Activated CD8-positive, alpha-beta memory T cell treated with anti-CD3 and anti-CD28 coated beads for 48 hours (primary cell): ENCODE measurements at places on chromosomes 6 and 20.

DNA sequence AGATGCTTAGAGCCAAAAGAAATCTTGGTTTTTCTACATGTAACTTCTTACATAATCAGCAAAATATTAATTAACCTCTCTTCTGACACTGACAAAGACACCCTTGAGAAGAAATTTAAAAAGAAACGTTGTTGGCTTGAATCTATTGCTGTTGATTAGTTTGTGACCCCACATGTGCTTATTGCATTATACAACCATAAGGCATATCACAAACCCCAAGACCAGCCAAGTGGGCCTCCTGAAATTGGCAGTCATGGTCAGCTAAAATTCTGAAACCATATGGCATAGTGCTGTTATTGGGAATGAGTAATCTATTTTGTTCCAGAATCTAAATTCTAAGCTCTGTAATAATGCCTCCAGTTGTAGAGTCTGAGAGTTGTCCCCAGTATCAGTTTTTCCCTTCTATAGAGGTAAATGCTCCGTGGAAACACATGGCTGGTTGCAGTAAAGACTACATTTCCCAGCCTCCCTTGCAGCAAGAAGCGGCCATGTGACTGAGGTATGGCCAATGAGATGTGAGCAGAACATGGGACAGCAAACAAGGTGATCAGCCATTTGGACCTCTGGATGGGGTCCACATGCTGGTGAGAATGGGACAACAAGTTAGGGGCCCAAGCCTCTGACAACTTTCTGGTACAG is 42.3 kb upstream of the PTPN1 start:
- DNase-seq: no peak

- DNase-seq: no peak
These were observed 117.9 kb upstream of the THBS2 start for GRCh38 chr6:169371344-169372127.

- DNase-seq: no peak
These were observed 176.9 kb downstream of the DTNBP1 start for GRCh38 chr6:15485936-15486335.

GRCh38 chr6:31143148-31143547 is 4.3 kb upstream of the PSORS1C2 start:
- no peak for DNase-seq

DNA sequence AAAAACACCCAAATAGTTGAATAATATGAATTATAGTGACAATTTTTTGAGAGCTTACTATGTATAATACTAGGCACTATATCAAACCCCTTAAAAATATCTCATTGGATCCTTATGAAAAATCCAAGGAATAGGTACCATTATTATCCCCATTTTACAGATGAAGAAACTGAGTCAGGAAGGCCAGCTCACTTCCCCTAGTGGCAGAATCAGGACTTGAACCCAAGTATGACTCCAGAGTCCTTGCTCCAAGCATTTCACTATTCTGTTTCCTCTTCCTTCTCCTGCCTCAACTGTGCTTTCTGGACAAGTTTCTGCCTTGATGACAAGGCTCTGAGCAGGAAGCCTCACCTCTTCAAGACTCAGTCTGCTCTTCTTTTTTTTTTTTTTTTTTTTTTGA is 10.8 kb upstream of the PARD6B start:
- no peak for DNase-seq

- no peak for DNase-seq
These were observed 7.1 kb upstream of the ZNF318 start for GRCh38 chr6:43376551-43376981.

GRCh38 chr20:21048841-21049273 is 57.3 kb downstream of the LINC00237 start:
- DNase-seq: no peak

DNA sequence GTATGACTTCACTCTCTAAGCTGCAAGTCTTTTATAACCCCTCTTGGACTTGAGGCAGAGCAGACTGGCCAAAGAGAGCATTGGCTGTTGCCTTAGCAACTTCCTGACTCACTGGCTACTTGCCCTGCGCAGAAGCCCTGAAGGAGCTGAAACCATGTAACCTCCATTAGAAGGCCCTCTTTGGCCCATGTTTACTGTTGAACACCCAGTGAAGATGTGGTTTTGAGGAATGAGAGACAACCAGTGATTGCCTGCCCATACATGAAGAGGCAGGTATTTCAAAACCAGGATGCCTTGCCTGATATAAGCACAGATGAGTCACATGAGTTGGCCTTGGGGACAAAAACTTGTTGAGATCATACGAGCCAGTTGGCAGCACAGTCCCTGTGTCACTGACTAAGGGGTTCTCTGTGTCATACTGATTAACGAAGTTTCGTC is 182.5 kb downstream of the EDN1 start:
- DNase-seq: no peak

DNA sequence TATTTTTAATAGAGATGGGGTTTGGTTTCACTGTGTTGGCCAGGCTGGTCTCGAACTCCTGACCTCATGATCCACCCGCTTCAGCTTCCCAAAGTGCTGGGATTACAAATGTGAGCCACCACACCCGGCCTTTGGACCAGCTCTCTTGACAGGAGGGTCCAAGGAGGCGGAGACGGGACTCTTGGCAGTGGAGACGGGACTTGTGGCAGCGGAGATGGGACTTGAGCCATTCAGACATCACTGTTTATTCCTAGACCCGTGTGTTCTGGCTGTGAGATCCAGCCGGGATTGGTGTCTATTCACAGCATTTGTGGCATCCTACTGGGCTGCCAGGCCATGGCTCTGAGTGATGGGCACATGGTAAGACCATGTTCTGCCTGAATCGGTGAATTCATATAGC is 25.6 kb downstream of the PRPF6 start:
- DNase-seq: no peak

- no peak for DNase-seq
These were observed 58.2 kb upstream of the BCLAF1 start for GRCh38 chr6:136347847-136348246.

GRCh38 chr20:43681468-43681942 is 14.6 kb downstream of the MYBL2 start:
- no peak for DNase-seq

GRCh38 chr20:17452441-17452840 is 78.7 kb downstream of the BFSP1 start:
- DNase-seq: no peak

- DNase-seq: no peak
These were observed 115.1 kb upstream of the TOP1 start for GRCh38 chr20:40913224-40914185.

GRCh38 chr20:19644085-19644484 is 114.0 kb upstream of the RIN2 start:
- DNase-seq: no peak

GRCh38 chr20:45104786-45105185 is 3.9 kb upstream of the KCNS1 start:
- no peak for DNase-seq

- DNase-seq: no peak
These were observed 551 bp upstream of the ATP5F1E start for GRCh38 chr20:59032713-59033059.

- no peak for DNase-seq
These were observed 53.7 kb upstream of the ZNF217 start for GRCh38 chr20:53647286-53647821.

DNA sequence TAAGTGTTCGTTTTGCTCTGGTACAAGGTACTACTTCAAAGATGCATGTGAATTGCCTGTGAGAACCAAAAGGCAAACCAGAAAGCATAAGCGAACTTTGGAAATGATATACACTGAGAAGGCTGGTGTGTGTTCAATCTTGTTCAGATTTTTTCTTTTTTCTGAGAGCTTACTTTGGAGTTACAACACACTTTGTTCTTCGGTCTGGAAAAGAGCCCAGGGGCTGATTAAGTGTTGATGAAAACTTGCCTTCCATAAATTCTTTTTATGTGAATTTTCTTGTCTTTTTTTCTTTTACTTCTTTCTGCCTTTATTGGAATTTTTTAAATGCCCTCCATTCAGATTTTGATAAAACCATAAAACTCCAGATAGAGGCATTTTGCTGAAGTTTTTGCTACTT is 395.1 kb upstream of the SASH1 start:
- DNase-seq: no peak

GRCh38 chr6:56541741-56542360 is 100.8 kb downstream of the DST start:
- no peak for DNase-seq

DNA sequence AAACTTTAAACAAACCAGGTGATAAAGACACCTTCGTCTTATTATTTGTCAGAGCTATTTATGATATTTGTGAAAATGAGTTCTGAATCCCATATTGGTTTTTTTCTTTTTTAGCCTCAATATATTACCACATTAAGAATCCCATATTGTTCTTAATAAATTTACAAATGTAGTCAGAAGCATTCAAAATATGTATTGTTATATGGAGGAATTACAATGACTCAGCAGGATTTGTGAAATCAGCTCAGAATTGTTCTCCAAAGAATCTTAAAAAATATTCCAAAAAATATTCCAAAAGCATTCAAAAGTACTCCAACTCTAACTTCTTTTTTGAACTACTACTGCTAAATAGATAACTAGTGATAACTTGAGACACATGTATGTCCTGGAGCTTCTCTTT is 6.5 kb upstream of the ZNF343 start:
- no peak for DNase-seq

DNA sequence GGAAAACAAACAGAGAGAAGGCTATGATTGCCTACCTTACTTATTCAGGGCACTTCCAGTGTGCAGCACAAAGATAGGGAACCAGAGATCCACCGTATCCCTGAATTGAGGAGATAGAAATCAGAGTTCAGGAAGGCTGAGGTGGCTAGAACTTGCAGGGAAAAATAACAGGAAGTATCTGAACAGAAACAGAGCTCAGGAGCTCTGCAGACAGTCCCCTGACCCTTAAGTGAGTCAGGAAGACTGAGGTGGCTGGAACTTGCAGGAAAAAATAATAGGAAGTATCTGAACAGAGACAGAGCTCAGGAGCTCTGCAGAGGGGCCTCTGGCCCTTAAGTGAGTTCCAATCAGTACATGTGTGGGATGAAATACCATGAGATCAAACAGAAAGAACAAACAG is 65.4 kb downstream of the RPRD1B start:
- DNase-seq: no peak

DNA sequence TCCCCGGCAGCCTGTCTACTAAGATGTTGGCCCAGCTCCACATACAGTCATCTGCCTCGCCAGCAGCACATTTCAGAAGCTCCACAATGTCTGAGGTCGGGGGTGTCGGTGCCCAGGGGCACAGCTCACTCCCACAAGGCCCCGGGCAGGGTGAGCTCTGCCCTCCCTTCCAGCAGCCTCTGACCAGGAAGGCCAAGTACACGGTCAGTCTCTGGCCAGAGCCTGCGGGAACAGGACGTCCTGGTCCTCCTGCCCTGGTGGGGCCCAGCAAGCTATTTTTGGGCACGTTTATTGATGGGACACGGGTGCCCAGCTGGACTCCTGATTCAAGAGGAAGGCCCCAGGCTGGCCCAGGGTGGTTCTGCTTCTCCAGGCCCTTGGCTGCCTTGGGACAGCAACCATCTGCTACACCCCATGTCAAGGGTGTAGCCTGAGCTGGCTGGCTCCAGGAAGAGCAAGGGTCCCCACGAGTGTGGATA is 114.9 kb upstream of the PTPN1 start:
- DNase-seq: no peak

DNA sequence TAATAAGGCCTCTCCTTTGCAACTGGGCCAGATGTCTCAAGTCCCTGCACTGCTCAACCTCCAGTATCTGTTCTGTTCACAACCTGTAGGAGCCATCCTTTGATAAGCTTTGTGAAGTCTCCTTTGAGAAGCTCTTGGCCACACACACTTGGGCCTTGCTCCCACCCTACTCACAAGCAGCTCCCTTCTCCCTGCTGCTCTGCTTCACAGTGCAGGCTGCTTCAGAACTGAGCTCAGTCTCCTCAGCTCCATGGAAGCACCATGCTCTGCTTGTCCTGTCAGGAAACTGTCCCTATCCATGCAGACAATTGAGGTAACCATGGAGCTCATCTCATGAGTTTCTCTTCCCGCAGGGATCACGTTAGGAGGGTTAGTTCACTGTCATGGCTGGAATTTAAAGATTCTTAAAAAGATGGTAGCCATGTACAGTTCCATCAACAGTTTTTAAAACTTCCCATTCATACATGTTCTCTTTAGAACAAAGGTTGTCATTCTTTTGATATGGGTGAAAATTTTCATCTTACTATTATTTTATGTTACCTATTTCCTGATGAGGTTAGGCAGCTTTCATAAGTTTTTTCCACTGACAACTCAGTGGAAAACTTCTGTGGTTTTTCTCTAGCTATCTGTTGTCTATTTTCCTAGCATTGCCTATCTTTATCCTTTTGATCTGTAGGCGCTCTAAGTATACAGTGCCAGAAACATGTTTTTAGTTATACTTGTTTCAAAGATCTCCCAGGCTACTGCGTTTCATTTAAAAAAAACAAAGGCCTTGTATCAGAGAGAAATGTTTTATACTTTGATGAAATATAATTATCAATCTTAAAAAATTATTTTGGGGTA is 62.6 kb downstream of the AK9 start:
- DNase-seq: no peak

GRCh38 chr6:22308939-22309338 is 12.1 kb upstream of the PRL start:
- no peak for DNase-seq

DNA sequence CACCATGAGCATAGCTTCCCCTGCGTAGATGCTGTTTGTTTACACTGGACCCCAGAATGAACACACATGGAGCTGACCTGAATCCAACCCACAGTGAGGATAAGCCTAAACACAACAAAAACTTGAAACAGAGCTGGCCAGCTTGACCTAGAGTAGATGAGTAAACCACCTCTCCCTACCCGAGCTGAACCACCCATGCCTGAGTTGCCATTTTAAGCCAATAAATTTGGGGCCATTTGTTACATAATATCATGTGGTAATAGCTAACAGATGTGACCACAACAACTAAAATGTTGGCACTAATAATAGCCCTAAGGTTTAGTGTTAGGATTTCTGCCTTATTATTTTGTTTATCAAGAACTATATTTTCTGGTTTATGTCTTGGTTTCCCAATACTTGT is 103.2 kb upstream of the GRIK2 start:
- no peak for DNase-seq

DNA sequence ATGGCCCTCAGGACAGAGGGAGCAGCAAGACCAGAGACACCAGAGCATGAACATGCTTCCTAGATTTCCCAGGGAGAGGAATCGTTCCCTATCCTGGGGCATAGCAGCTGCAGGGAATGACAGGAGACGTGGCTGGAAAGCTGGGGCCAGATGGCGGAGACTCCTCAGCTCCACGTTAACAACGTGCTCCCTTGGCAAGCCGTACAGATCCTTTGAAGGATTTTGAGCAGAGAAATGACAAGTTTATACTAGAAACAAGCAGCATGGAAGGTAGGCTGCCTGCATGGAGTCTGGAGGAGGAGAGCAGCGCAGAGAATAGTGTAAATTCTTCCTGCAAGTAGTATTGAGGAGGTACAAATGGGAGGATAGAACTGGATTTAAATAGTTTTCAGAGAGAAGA is 11.7 kb downstream of the MYLIP start:
- no peak for DNase-seq

DNA sequence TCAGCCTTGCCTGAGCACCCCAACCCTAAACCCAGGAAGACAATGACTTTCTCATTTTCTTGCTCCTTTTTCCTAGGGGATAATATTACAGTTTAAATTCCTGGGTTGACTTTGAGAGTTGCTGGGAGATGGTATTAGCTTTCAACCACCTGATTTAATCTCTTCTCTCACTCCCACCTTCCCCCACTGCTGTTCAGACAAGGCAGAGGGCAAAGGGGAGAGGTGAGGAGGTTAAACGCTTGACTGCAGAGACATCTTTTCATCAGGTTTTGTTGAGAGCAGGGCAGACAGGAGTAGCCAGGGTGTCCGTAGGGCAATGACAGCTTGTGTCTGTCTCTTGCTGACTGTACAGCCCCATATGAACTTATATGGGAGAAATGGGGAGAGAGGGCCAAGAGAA is 811.2 kb downstream of the MAFB start:
- no peak for DNase-seq
